ENCODE measurements at places on chromosomes 16 and 17.

DNA sequence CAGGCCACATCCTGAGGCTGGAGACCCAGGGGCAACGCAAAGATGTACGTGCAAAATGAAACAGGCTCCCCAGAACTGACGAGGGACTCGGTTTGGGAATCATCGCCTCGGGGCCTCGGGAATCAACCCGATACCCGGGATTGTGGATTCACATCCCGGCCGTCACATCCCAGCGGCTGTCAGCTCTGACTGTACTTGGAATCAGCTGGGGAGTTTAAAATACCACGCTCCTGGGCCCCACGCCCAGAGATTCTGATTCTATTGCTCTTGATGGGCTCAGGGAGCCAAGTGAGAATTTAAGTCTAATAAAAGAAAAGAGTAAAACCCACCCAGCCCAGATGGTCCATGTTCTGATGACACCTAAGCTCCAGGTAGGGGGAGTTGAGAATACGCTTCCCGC is 42.2 kb downstream of the MRM3 start:
- no peak for DNase-seq

GRCh38 chr16:54946909-54947308 is 16.2 kb downstream of the IRX5 start:
- no peak for DNase-seq

GRCh38 chr17:73575470-73576221 is 68.6 kb downstream of the SDK2 start:
- no peak for DNase-seq

DNA sequence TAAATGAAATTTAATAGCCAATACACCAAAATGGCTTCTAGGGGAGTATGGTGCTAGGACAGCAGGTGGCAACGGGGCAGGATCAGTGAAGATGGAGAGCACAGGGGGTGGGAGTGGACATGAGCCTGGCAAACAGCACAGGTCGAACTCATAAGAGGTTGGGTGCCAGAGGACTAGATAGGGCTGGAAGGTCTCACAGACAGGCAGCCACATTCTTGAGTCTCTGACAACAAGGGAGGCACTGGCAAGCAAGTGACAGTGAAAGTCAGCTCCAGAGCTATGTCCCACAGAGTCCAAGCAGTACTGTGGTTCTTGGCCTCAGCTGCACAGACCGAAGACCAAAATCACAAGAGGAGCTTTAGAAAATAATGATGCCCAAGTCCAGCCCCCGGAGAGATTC is 61.2 kb downstream of the USP31 start:
- DNase-seq = no peak

DNA sequence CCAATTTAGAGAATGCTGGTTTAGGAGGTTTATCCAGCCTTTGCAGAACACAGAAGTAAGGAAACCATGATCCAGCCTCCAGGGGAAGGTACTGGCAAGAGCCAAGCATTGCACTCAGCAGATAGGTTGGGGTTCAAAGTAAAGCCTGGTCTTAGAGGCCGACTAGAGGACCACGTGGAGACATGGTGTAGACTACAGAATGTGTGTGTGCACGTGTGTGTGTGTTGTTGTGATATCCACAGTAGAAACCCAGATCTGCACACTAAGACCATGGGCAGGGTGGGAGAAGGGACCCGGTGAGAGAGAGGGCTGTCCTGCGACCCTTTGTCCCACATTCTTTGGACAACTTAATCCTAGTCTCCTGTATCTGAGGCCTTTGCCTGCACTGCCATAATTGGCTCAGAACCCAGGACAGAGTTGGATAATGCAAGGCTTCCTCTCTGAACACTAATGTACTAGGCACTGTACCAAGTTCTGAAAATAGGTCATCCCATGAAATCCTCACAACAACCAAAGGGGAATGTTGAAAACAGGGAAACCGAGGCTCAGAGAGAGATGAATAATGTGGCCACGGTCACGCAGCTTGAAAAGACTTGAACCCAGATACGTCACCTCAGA is 325.1 kb upstream of the HSBP1 start:
- DNase-seq = no peak

DNA sequence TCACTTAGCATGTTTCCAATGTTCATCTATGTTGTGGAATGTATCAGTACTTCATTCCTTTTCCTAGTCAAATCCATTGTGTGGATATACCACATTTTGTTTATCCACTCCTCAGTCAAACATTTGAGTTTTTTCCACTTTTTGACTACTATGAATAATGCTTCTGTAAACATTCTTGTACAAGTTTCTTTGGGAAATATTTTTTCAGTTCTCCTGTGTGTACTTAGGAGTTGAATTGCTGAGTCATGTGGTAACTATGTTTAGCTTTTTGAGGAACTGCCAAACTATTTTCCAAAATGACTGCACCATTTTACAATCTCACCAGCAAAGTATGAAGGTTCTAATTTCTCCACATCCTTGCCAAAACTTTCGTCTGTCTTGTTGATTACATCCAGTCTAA is 223.7 kb upstream of the AXIN2 start:
- peak; percentile 48 for DNase-seq

DNA sequence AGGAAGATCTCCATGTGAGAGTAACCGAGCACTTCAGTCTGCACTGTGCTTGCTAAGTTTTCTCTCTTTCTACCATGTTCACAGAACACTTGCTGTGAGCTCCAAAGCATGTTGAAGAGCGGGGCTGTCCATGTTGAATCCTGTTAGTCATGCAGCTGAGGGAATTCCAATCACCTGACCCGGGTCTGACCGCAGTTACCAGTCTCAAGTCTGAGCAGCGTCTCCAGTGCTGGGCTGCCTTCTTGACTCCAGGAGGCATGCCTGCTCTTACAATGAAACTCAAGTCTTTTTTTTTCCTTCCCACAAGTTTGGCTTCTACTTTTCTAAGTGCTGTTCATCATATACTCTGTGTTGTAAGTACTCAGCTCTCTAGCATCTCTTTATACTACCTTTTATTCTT is 44.3 kb downstream of the HOXB1 start:
- DNase-seq = peak; percentile 40

- DNase-seq = no peak
Observed at GRCh38 chr16:69707920-69708683, 18.3 kb downstream of the NQO1 start.

GRCh38 chr17:10574324-10574723 is 24.9 kb upstream of the MYH2 start:
- DNase-seq = no peak

DNA sequence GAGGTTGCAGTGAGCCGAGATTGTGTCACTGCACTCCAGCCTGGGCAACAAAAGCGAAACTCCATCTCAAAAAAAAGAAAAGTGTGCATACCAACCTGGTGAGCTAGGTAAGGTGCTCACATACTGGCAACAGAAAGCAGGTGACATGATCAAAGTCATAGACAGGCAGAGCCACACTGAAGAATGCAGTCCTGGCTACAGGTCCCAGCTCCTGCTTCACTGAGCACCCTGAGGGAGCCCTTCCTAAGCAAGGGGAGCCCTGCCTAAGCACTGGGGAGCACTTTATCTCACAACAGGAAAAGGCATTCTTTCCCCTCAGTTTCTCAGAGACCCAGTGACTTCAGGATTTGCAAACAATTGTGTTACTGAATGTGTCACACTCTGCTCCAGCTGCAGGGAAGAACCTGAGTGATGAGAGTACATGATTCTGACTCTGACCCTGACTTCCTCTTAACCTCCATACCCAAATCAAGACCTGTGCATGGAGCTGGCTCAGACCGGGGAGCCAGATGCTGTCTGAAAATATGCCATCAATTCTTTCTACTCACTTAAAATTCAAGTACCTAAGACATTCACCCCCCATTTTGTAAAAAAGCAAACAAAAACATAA is 40.5 kb downstream of the ANKRD11 start:
- DNase-seq = no peak

GRCh38 chr17:43578404-43578698 is 32.2 kb upstream of the ETV4 start:
- DNase-seq = no peak

GRCh38 chr17:1005361-1005946 is 8.5 kb downstream of the TIMM22 start:
- no peak for DNase-seq

DNA sequence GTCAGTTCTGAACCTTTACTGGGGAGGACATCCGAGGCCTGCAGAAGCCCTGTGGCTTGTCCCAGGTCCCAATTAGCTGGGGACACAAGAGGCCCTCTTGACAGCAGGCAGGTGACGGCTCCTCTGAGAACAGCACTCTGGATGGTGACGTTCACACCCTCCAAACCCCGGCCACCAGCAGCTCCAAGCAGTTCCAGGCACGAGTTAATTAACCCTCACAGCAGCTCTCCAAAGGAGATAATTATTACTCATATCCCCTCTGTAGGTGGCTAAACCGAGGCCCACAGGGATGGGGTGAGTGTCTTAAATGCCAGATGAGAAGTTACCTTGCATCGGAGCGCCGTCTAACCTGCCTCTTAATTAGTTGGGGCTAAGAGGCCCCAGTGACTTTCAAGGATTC is 168.9 kb upstream of the CIBAR2 start:
- DNase-seq = no peak

GRCh38 chr16:54110016-54110981 is 176.3 kb downstream of the IRX3 start:
- DNase-seq = no peak

GRCh38 chr16:11915114-11915643 is 577 bp downstream of the GSPT1 start:
- DNase-seq = peak; percentile 57

Measured in OCI-M1 (cell line).